COLO829 (cell line): ENCODE measurements at places on chromosomes 7 and 10.

GRCh38 chr10:100340948-100341847 is 5.8 kb upstream of the SCD start:
- no peak for DNase-seq

- DNase-seq: no peak
These were observed 641.4 kb upstream of the MGMT start for GRCh38 chr10:128825626-128826025.

GRCh38 chr10:53702489-53702888 is 929.9 kb upstream of the MBL2 start:
- DNase-seq: no peak

GRCh38 chr10:79102498-79102874 is 33.7 kb downstream of the ZMIZ1 start:
- no peak for DNase-seq

GRCh38 chr7:151623766-151624165 is 104.1 kb upstream of the RHEB start:
- no peak for DNase-seq

DNA sequence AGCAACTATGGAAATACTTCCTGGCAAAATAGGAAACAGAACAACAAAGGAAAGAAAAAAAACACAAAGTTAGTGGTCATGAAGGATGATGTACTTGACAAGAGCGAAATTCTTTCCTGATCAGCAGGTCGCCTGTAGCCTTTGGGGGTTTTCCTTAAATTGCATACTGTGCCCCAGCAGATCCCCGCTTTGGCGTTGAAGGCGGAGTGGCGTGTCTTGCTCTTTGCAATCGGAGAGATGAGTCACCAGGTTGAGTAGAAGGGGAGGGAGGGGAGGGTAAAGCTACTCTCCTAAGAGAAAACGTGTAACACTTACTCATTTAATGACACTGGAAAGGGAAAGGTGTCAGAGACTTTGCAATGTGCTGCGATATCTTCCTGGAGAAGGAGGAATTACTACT is 587.2 kb downstream of the SORCS1 start:
- no peak for DNase-seq

DNA sequence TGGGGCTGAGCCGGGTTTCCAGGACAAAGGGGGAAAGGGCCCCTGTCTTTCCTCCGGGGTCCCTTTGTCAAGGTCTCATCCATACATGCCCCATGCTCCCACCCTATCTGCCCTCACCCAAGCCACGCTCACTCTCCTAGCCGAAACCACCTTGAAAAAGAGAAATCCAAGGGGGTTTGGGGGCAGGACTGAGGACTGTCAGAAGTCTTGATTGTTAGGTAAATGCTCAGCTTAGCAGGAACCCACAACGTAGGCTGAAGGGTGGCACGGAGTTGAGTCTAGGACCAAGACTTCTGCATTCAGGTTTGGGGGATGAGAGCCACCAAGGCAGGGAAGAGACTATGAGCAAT is 719 bp upstream of the PGAM2 start:
- no peak for DNase-seq
